ENCODE measurements at places on chromosomes 3 and 15. TPM values are rescaled to one million over a fixed set of nuclear protein-coding genes. Genes with fewer than 3 reads are reported as not detected.

SNTN gene
- not detected for polyA plus RNA-seq

A4GNT gene
- polyA plus RNA-seq = not detected

BNIP2 gene
- 83.4 TPM for polyA plus RNA-seq

COL8A1 gene
- polyA plus RNA-seq = not detected

TPRG1 gene
- 0.55 TPM for polyA plus RNA-seq

DNA sequence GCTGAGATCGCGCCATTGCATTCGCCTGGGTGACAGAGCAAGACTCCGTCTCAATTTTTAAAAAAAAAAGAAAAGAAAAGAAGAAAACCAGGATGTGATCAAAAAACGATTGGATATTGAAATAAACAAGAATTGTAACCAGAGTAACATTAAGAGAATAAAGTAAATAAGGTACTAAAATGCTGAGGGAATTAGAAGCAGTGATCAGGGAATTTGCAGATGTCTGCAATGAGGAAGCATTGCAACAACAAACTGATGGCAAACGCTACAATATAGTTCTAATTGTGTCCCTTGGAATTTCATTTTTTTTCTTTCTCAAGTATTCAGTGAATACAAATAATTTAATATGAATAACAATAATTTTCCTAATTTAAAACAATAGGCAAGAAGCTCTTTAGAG is 1077.5 kb downstream of the TBL1XR1 start:
- no peak for DNase-seq
- H3K4me1 ChIP-seq = no peaks in the 10 kb centered on the region
- no peaks in the 10 kb centered on the region for H3K27me3 ChIP-seq
- H3K36me3 ChIP-seq = no peaks in the 10 kb centered on the region
- H3K27ac ChIP-seq = no peak overlapping the region

- H3K27ac ChIP-seq = no peak overlapping the region
- H3K27me3 ChIP-seq = no peaks in the 10 kb centered on the region
- no peak for DNase-seq
- no peak overlapping the region for H3K4me3 ChIP-seq
Measured at GRCh38 chr3:124861041-124861440, 26.1 kb downstream of the ITGB5 start.

GRCh38 chr15:92454555-92455105 is 60.9 kb downstream of the ST8SIA2 start:
- no peaks in the 10 kb centered on the region for H3K36me3 ChIP-seq
- H3K27me3 ChIP-seq = no peaks in the 10 kb centered on the region
- H3K4me3 ChIP-seq = no peak overlapping the region
- H3K4me1 ChIP-seq = no peaks in the 10 kb centered on the region
- H3K27ac ChIP-seq = no peak overlapping the region
- DNase-seq = no peak

DNA sequence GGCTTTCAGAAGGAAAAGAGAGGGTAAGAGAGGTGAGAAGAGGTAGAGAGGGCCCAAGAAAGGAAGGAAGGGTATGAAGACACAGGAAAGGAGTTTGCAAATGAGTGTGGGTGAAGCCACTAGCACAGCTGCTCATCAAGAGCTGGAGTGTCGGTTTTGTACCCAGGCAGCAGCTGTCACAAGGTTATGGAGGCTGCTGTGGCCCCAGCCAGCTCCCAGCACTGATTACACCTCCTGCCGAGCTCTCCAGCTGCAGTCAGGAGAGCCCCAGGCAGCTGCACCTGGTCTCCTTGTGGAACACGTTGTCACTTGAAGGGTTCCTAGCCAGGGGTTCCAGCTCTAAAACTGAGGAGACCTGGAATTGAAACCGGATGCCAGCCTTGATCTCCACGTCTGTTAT is 60.4 kb upstream of the CHD2 start:
- H3K4me3 ChIP-seq = no peak overlapping the region
- no peak overlapping the region for H3K27ac ChIP-seq
- no peaks in the 10 kb centered on the region for H3K27me3 ChIP-seq
- DNase-seq = no peak
- H3K36me3 ChIP-seq = no peaks in the 10 kb centered on the region
- H3K4me1 ChIP-seq = peaks cover 19% of the 10 kb centered on the region

DNA sequence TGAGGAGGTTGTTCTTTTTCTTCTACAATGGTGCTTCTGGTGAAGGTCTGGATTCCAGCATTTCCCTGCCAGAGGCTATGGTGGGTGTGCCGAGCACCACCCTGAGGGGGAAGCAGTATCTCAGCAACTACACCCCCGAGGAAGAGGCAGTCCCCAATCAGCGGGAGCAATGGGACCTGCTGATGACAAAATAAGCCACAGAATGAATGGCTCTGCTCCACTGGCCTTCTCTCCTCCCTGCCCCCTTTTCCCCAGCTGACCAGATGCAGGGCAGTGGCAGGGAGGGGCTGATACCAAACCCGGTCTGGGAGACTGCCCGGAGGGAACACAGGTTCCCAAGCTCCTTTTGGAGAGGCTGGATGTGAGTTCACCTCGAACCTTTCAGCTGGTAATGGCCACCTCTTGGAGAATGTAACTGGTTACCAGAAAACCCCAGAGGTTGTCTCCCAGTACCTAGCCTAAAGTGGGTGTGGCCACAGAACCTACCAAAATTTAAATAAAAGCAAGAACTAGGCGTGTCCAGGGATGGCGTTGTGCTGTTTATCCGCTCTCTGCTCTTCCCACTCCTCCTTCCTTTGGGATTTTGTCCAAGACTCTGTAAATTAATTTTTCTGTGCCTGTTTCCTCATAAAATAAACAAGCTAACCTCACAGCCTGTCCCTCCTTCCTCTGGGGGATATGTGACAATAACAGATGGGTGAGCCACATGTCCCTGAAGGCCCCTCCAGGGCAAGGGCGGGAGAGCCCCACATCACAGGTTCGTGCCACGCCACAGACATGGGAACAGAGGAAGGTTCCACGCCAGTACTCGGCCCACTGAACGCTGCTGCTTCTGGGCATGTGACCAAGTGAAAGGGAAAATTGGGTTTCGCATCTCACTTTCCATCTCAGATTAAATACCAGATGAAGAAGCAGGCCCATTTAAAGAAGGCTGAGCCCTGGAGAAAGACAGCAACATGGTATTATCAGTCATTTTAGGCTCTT is 35.1 kb upstream of the SPTBN5 start:
- H3K27me3 ChIP-seq = no peaks in the 10 kb centered on the region
- H3K4me3 ChIP-seq = no peak overlapping the region
- peak; percentile 52 for DNase-seq

DNA sequence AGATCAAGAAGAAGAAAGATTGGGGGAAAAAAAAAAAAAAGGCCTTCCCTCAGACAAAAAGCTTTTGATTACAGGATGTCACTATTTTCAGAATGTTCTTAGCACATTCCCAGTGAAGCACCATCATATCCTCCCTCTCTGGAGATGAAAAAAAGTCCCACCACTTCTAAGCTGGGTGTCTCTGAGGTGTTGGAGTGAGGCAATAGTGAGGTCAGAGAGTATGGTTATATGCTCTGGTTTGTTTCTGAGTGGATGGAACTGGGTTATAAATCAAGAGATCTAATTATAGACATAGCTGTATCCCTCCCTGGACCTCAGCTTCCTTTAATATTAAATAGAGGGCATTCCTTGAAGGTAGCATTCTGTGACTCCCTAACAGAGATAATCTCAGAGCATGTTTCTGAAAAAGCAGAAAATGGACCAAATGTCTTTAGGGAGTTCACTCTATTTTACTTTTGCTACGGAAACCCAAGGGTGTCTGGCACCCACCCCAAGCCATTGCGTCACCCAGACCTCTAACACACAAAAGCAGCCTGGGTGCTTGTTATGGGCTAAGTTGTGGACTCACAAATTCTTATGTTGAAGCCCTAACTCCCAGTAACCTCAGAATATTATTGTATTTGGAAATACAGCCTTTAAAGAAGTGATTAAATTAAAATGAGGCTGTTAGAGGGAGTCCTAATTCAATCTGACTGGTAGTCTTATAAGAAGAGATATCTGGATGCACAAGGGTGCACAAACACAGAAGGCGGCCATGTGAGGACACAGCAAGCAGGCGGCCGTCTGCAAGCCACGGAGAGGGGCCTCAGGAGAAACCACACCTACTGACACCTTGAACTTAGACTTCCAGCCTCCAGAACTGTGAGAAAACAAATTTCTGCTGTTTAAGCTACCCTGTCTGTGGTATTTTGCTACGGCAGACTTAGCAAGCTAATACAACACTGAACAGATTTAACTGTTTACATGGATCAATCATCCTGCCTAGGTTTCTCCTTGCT is 81.5 kb downstream of the MB21D2 start:
- no peak overlapping the region for H3K27ac ChIP-seq
- no peaks in the 10 kb centered on the region for H3K27me3 ChIP-seq
- no peak overlapping the region for H3K4me3 ChIP-seq

Data from CD14-positive monocyte (primary cell).